Glomerular endothelial cell (primary cell): ENCODE measurements at places on chromosomes 6 and 20. TPM values are rescaled to one million over a fixed set of nuclear protein-coding genes. Genes with fewer than 3 reads are reported as not detected.

The APCDD1L gene
- 0.34 and 4.2 TPM in 2 replicates for total RNA-seq

The SLC26A8 gene
- not detected in 2 replicates for total RNA-seq

The FAXC gene
- total RNA-seq = 0.82 and 2.5 TPM in 2 replicates

The TREML2 gene
- total RNA-seq = not detected in 2 replicates

The OR2H1 gene
- not detected in 2 replicates for total RNA-seq

The HLA-DQB1 gene
- total RNA-seq = 0.10 and 1.1 TPM in 2 replicates

The CCDC170 gene
- under 0.01 and 0.10 TPM in 2 replicates for total RNA-seq

The LRRC73 gene
- 0.12 TPM in 1 of 2 replicates, not detected in the other for total RNA-seq

The TMEM200A gene
- 9.3 and 15.9 TPM in 2 replicates for total RNA-seq

The SMLR1 gene
- total RNA-seq = not detected in 2 replicates

The KCNK16 gene
- not detected in 2 replicates for total RNA-seq

GRCh38 chr6:132659082-132659481 lies at the start of gene TAAR1:
Gene TAAR1, minus strand, starts transcription at chr6:132659182. Its CDS starts 13,179 bp downstream, at chr6:132646003.
- DNase-seq = no peak

GRCh38 chr20:33933469-33933909 lies 60.2 kb upstream of the RALY start:
- no peak for DNase-seq

DNA sequence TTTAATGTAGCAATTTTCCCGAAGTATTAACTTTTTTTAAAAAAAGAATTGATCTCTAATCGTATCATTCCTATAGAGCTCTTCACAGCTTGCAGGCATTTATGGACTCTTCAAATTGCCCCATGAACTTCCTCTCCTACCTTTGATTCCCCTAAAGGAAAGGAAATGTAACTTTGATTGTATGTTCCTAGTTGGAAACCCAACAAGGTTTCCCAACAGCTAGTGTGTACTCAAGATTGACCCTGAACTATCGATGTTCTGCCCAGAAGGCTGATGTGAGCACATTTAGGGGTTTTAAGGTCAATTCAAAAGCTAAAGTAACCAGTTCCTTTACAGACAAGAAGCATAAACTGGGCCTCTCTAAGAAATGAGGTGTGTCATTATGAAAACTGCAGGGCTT lies 491.7 kb downstream of the PTPRT start:
- DNase-seq = no peak

DNA sequence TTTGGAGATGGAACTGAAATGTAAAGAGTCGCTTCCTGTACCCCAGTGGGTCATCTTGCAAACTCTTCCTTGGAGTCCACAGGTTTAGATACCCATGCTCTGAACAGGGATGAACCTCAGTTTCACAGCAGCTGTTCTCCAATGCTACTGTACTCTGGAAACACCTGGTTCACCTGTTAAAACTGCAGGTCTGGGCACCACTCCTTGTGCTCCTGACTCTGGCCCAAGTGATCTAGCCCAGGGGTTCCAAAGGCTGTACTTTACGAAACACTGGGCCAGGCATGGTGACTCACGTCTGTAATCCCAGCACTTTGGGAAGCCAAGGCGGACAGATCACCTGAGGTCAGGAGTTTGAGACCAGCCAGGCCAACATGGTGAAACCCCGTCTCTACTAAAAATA lies 102.1 kb downstream of the ATP9A start:
- no peak for DNase-seq

DNA sequence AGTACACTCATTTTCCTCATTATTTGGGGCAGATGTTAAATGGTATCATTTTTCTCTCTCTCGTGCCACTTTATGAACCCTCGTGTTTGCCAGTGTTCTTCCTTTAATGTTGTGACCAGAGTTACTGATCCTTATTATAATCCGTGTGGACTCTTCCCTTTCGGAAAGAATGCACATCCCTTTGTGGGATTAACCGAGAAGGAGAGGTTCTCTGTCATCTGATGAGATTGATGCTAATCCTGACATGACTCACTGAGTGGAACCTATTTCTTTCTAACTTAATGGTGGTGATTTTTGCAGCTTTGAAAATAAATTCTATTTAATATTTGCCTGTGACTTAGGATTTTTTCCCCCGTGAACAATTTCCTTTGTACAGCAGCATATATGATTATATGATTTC lies 300.0 kb upstream of the MAN1A1 start:
- no peak for DNase-seq

- no peak for DNase-seq
Observed at GRCh38 chr6:42367353-42368011, 84.2 kb downstream of the TRERF1 start.

- peak; percentile 44 for DNase-seq
Observed at GRCh38 chr6:167699141-167699931, 127.4 kb upstream of the AFDN start.

- no peak for DNase-seq
Observed at GRCh38 chr6:117564681-117565080, 37.6 kb downstream of the GOPC start.

DNA sequence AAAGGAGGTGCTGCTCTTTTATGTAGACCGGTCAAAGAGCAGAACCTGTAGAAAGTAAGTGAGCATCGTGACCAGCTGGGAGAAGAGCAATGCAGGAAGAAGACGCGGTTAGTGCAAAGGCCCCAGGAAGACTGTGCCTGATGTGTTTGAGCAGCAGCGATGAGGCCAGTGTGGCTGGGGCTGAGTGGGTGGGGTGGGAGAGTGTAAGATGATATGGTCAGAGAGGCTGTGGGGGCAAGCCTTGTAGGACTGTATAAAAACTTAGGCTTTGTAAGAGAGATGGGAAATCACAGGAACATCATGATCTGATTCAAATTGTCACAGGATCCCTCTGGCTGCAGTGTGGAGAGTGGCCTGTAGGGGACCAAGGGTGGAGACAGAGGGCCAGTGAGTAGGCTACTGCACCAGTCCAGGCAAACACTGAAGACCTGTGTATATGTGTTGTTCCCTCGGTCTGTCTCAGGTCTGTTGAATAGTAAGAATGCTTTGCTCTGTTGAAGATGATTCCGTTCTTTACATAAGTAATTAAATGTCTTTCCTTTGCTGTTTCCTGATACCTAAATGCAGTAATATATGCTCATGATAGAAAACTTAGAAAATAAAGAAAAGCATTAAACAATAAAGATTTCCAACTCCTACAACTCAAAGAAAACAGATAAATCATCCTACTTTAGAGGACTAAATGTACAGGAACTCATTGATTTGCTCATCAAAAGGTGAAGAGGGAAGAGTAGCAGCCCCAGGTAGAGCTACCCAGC lies 23.6 kb upstream of the WFDC2 start:
- no peak for DNase-seq
